ENCODE measurements at places on chromosomes 1 and 21.

- no peak for DNase-seq
Measured at GRCh38 chr21:42266971-42267556, 48.1 kb downstream of the ABCG1 start.

DNA sequence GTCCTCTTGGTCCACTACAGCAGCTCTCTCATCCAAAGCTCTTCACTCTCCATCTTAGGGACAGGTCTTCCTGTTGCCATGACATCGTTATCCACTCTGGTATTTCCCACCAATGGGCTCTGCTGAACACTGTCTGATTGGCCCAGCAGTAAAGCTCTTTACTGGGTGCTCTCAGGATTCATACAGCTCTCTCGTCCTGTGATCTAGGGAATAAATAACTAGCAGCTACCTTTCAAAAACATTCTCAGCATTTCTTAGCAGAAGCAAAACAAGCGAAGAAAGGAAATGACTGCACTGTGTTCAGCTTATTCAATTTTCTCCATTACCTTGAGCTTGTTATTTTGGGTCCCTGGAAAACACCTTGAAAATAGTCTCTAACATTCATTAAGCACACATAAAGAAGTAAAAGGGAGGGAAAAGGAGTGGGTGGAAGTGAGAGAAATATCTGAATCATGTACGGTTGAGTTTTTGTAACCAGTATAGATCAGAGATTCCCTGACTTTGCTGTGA is 163.4 kb upstream of the SGIP1 start:
- peak; percentile 50 for DNase-seq

- DNase-seq, result no peak
Measured at GRCh38 chr21:46606427-46606813, 1.5 kb upstream of the S100B start.

GRCh38 chr1:173056365-173056764 is 5.6 kb upstream of the TNFSF18 start:
- no peak for DNase-seq

- no peak for DNase-seq
Measured at GRCh38 chr1:30104551-30104950, 618.8 kb downstream of the MATN1 start.

DNA sequence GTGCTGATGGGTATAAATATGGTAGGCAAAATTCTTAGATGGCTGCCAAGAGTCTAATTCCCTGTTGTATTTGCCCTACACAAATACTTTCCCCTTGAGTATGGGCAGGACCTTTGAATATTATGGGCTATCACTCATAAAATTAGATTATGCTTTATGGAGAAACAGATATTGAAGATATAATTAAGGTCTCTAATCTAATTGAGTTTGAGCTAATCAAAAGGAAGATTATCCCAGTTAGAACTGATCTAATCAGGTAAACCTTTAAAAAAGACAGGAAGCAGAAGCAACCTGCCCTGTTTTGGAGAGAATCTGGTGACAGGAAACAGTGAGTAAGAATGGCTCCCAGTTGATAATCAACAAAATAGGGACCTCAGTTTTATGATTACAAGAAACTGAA is 609.0 kb upstream of the PRMT6 start:
- DNase-seq, result no peak

- DNase-seq, result no peak
Measured at GRCh38 chr1:226593541-226593940, 45.0 kb downstream of the STUM start.

GRCh38 chr1:78091215-78091813 is 45.5 kb downstream of the GIPC2 start:
- DNase-seq, result no peak

DNA sequence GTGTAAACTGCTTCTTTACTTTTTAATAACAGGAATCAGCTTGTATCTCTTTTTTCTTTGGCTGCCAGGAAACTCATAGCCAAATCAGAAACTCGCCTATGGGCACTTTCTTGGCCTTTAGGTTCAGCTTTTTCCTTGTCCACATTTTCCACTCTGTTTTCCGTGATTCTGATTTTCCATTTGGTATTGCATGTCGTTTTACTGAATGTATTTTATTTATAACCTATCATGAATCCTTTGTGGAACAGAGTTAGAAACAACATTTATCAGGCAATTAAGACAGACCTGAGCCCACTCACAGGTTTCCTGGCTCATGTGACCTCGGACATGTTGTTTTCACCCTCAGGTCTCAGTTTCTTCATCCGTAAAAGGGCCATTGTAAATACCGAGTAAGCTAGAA is 5.3 kb upstream of the ECE1 start:
- DNase-seq, result no peak

GRCh38 chr1:26728645-26729044 is 32.8 kb downstream of the ARID1A start:
- DNase-seq, result no peak

- no peak for DNase-seq
Measured at GRCh38 chr1:227898502-227899140, 49.1 kb downstream of the WNT9A start.

GRCh38 chr1:98644510-98644909 is 17.0 kb upstream of the SNX7 start:
- no peak for DNase-seq

DNA sequence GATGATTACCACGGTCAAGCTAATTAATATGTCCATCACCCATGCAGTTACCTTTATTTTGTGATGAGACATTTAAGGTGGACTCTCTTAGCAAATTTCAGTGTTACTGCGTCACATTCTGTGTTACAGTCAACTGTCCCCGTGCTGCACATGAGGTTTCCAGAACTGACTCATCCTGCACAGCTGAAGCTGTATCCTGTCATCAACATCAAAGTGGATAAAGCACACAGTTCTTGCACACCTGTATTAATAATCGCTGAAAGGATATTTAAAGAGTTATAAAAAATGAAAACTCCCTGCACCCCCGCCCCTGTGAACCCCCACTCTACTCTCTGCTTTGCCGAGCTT is 3.4 kb upstream of the KRTAP10-5 start:
- peak; percentile 49 for DNase-seq

GRCh38 chr1:150999926-151000325 is 6.8 kb downstream of the MINDY1 start:
- no peak for DNase-seq

DNA sequence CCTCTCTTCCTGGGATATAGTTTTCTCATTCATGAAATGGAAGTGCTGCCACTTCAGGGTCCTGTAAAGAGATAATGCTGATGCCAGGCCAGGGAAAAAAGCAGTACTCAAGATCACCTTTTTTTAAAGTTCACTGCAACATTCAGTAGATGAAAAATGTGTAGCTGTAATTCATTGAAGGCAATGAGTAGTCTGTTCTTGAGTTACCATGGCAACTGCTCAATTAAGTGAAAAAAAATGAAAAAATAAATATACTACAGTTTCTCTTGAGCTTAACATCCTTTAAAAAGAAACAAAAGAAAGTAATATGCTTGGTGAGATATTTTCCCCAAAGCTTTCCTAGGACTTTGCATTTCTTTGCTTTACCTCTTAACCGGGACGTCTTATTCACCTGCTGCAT is 183.3 kb downstream of the AK5 start:
- no peak for DNase-seq

DNA sequence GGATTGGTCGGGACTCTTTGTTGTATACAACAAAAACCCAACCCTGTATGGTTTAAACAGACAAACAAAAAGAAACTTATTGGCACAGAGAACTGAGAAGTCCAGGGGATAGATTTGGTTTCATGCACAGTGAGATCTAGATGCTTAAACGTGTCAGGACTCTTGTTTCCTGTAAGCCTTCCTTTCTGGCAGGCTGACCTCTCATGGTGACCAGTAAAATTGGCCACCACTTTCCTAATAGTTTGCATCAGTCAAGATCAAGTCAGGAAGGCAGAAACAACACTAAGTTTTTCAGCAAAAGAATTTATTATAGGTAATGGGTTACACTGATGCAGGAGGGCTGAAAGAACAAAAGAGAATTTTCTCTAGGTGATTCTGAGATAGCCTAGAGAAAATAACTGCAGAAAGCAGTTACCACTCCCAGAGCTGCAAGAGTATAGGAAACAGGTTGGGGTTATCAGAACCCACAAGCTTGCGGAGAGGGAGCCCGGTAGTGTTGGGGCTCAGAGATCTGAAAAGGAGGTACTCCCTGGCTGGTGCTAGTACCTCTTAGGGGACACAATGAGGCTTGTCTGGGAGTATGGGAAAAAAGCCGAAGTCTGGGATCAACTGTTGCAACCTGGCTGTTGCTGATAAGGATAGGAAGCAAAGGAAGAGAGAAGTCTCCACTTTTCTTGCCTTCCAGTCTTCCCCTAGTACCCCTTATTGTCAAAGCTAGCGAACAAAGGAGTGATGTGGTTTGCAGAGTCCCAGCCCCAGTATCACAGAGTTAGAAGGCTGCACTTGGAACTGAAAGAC is 21.4 kb downstream of the CITED4 start:
- no peak for DNase-seq

GRCh38 chr1:153623101-153623500 is 4.2 kb downstream of the S100A13 start:
- no peak for DNase-seq

GRCh38 chr1:167171286-167171929 is 49.3 kb upstream of the POU2F1 start:
- DNase-seq, result no peak

GRCh38 chr21:46181436-46181835 is 2.8 kb downstream of the SPATC1L start:
- DNase-seq, result no peak

DNA sequence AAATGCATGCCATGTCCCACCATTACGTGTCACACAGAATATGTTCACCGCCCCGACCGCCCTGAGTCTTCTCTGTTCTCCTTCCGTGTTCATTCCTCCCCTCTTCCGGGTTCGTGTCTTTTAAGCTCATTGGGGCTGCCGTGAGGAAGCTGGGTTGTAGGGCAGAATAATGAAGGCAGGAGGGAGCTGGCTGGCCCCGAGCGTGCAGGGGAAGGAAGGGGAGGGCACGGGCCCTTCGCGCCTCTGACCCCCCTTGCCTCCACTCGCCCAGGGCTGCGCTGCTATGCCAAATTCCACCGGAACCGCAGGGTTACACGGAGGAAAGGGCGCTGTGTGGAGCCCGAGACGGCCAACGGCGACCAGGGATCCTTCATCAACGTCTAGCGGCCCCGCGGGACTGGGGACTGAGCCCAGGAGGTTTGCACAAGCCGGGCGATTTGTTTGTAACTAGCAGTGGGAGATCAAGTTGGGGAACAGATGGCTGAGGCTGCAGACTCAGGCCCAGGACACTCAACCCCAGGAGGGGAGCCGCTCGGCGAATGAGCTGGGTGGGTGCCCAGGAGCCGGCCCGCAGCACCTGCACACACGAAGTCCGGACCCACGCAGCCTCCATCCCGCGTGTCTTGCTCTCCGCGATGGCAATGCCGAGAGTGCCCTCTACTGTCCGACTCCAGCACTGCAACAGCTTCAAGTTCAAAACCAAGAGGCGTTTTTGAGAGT is 16.5 kb upstream of the AGTRAP start:
- peak; percentile 82 for DNase-seq

DNA sequence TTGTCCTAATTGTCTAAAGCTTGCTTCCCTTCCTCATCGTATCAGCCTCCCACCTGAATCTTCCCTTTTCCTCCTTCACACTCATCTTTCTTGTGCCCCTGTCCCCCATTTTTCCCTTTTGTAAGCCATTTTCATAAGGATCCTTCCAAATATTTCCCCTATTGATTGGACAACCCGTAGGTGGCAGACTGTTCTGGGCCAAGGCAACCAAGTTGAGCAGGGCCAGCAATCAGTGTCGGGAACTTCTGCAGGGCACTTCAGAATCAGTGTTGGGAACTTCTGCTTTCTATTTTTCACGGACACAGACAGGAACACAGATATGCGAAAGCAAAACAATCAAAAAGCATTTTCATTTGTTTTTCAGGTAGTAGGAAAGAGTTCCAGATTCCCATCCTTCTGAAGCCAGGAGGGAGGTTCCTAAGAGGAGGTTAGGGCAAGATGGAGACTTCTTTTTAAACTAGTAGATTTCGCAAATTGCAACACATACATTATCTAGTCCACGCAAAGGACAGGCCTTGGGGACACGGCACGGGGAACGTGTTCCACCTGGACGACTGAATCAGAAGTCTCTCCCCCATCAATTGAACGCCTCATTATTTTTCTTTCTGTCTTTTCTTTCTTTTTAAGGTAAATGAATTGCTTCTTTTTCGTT is 691 bp upstream of the MPZL1 start:
- peak; percentile 18 for DNase-seq

DNA sequence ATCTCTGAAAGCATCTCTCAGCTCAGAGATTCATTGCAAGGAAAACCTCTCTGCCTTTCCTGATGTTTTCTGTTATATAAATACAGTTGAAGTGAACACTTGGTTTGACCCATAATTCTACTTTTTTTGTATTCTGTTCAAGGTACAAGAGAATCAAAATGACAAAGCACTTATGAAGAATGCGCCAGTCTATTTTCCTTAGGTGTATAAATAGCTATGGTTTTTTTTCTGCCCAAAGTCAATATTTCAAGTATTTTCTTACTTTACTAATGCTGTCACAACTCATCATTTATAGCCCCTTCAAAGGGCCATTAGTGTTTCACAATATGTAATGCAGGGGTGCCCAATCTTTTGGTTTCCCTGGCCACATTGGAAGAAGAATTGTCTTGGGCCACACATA is 142.5 kb upstream of the C1orf105 start:
- DNase-seq, result no peak

GRCh38 chr1:81288689-81289088 is 512.0 kb upstream of the ADGRL2 start:
- DNase-seq, result no peak

GRCh38 chr1:230230273-230230672 is 163.2 kb downstream of the GALNT2 start:
- no peak for DNase-seq

DNA sequence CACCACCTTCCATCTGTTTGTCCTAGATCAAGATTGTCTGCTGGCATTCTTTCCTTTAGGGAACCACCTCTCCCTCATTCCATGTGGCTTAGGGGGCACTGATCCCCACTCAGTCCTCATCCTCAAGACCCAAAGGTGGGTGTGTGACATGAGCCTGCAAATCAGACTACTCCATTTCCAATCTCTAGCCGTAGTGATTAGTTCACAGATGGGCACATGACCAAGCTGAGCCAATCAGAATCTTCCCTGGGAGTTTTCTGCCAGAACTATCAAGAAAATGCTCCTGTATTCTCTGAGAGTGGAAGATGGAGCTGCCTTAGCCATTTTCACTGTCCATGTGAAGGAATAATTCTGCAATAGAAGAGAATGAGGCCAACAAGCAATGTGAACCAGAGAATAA is 19.3 kb upstream of the PTPRF start:
- DNase-seq, result no peak

DNA sequence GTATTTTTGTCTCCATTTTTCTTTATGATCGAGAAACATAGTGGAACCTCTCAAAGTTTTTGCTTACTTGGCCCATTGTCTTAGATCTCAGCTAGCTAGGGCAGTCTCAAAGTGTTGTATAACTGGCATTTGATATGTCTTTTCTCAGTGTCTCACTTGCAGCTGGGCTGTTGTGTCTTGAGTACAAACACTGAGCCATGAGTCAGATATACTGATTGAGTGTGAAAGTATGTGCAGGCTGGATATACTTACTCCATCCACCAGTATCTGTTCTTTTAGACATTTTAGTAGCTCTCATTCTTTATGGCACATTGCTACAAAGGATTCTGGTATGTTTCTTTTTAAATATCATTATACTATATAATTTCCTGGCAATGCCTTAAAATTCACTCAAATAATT is 14.3 kb upstream of the GPR52 start:
- DNase-seq, result no peak

GRCh38 chr21:42120101-42120902 is 49.2 kb downstream of the UMODL1 start:
- peak; percentile 17 for DNase-seq

Measured in activated CD4-positive, alpha-beta T cell treated with anti-CD3 and anti-CD28 coated beads, Interleukin-10, Interleukin-2, amounts not matched to agents 100 ng/mL and 50 ng/mL, durations not matched to agents 16 hours and 8 hours (primary cell).